ENCODE measurements at places on chromosomes 7 and 10.

- DNase-seq = peak; percentile 74
These were observed 168.2 kb downstream of the NRF1 start for GRCh38 chr7:129779602-129780256.

DNA sequence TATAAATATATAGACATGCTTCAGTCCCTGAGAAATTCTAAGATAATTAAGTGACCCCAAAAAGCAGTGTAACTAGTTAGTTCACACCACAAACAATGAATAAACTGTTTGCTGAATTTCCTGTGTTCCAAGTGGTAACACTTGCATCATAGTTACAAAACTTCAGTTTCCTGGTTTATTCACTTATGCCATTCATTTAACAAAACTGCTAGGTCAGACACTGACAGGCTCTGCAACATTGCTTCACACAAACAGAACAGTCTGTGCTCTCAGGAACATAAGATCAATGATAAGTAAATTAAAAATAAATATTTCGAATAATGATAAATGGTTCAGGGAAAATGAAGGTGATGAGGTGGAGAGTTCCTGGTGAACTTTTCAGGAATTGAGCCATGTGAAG is 133.3 kb upstream of the NAMPT start:
- no peak for DNase-seq

GRCh38 chr7:22732556-22733126 is 5.6 kb downstream of the IL6 start:
- DNase-seq = no peak

DNA sequence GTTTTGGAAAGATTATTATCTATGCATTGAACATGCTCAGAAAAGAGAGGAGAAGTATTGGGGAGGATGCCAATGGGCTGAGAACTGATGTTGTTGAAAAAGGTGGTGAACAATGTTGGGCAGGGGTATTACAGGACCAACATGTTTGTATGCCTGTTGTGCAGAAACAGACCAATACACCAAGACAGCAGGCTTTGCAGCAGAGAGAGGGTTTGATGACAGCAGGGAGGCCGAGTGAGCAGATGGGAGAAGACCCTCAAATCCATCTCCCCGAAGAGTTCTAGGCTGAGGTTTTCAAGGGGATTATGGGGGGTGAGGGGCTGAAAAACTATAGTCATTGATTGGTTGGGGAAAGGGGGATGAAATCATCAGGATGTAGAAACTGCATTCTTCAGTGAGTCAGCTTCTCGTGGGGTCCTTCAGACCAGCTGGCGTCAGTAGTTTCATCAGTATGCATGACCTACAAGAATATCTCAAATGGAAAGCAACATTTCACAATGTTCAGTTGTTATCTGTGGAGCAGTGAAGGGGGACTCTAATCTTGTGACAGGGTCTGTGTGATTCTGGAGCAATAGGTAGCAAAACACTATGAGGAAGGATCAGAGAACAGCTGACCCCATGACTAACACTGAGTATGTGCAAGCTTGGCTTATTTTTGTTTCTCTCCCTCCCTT is 167.8 kb downstream of the BAMBI start:
- DNase-seq = no peak

DNA sequence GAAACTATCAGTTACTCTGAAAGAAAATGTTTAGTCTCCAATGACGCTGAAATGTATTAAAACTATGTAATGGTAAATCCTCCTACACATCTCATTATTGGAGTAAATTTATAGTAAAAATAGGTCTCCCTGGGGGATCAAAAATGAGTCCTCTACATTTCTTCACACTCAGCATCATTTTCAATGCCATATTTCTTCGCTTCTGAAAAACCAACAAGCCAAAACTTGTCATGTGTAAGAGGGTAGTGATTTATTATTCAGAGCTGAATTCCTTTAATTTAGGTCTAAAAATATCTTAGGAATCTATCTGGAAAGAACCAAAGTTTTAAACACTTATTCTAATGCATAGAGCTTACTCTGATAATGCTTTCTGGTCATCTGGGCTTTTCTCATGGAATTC is 3.0 kb downstream of the PDK4 start:
- no peak for DNase-seq

DNA sequence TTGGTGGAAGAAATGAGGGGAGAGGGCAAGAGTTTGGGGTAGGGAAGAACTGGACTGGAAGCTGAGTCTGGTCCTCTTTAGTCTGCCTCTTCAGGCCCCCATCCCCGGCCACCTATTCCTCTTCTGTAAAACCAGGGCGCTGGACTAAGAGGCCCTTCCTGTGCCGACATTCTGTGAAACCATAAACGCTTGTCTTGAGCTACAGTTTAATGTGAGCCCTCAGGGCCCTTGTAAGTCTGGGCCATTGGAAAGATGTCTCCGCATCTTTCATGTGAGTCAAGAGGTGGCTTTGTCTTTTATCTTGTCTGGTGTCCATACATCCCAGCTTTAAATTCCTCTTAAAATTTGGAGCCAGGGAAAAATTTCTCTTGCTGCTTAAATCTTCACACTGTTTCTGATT is 90.6 kb downstream of the PLCE1 start:
- DNase-seq = no peak

GRCh38 chr7:96179837-96180236 is 142.1 kb downstream of the SLC25A13 start:
- no peak for DNase-seq

DNA sequence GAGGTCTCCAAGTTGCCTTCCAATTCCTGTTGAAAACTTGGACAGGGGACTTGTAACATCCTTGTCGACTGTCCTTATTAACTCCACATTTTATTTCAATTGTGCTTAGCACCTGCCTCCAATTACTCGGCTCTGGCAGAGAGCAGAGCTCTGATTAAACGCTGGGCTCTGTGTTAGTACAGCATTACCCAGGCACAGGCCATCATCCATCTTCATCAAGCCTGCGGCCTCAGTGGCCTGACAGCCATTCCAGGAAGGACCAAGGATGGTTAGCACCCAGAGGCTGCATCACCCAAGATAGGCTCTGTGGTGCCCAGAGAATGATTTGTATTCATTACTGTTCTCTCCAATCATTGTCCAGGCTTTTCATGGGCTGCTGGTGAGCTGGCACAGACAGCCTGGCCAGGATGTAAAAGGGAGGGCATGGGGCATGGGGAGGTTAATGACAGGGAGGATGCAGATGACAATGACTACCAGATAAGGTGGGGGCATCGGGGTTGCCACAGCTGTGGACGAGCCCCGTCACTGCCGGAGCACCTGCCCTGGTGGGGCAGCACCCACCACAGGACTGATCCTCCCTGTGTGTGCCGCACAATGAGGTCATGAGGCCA is 123.3 kb downstream of the PTPN20 start:
- DNase-seq = no peak

DNA sequence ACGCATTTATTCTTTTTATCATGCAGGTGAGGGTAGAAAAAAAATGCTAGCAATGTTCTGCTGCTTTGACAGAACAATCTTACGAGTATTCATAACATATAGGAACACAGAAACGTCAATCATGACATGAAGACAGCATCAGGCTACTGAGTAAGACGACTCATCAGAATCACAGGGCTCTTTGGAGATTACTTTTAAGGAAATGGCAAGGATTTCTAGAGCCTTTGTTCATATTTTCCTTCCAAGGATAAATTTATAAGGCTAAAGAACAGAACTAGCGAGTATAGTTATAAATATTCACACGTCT is 39.8 kb upstream of the DNAJC1 start:
- no peak for DNase-seq

GRCh38 chr7:155268921-155269650 is 28.6 kb upstream of the INSIG1 start:
- no peak for DNase-seq

DNA sequence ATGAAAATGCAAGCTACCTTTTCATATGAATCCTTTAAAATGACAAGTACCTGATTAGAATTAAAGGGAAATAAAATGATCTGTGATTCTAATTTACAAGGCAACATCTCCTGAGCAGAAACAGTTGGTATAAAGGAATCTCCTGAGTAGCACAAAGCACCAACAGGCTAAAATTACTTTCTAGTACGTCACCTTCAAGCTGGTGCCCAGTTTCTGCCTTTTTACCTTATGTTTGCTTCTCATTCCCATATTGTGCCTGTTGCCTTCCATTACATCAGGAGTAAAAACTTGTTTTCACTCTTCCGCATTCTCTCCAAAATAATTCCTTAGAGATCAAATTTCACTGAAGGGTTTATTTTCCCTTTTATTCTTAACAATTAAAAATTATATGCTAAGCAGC is 587.1 kb upstream of the KCND2 start:
- no peak for DNase-seq

GRCh38 chr7:11726001-11726793 is 105.8 kb downstream of the THSD7A start:
- DNase-seq = no peak

GRCh38 chr10:80917636-80918035 is 379.9 kb downstream of the SH2D4B start:
- DNase-seq = no peak

- no peak for DNase-seq
These were observed 398.8 kb upstream of the NFE2L3 start for GRCh38 chr7:25752967-25753791.

GRCh38 chr10:90175161-90175681 is 473.8 kb downstream of the KIF20B start:
- no peak for DNase-seq

DNA sequence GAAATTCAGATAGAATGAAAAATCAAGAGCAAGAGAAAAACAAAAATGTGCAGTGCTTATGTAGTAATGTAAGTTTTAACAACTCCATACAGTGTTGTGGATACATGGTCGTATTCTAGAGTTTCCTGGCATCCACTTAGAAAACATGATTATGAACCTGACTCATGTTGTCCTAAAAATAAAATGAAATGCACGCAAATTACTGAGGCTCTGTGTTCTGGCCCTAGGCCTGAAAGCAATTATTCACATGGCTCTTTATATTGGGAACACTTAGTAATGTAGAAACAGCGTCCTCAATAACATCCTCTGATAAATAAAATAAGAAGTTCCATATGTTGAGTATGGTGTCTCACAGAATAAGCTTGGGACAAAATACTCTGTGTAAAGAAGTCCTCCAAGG is 200.2 kb upstream of the SEMA3E start:
- DNase-seq = no peak

DNA sequence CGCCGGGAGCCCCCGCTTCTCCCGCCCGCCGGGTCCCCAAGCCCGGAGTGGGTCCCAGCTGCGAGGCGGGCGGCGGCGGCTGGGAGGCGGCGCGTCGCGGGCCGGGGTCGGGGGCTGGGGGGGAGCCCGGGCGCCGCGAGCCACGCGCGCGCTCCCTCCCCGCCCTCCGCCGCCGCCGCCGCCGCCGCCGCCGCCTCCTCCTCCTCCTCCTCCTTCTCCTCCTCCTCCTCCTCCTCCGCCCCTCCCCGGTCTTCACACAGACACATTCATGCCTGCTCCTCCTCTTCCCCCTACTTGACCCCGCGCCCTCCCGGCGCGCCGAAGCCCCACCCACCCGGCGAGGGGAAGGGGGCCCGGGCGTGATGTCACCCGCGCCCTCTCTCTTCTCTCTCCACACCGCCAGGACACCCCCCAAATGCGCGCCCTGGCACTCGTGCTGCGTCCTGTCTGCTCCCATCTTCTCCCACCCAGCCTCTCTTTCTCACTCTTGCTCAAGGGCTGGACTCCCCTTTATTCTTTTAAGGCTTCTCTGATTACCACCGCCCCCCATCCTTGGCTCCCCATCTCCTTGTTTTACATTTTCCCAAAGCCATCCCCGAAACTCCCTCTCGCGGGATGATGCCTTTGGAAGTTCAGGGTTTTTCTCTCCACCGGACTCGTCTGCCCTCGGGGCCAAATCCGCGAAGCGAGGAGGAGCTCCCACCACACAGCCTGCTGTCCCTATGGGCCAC is 967 bp upstream of the GLI3 start:
- DNase-seq = peak; percentile 19

GRCh38 chr10:35927990-35928488 is 285.9 kb upstream of the FZD8 start:
- no peak for DNase-seq

- DNase-seq = no peak
These were observed 144.0 kb upstream of the PPP1R3A start for GRCh38 chr7:114062810-114063209.

- DNase-seq = no peak
These were observed 12.3 kb downstream of the CAV2 start for GRCh38 chr7:116511552-116512519.

DNA sequence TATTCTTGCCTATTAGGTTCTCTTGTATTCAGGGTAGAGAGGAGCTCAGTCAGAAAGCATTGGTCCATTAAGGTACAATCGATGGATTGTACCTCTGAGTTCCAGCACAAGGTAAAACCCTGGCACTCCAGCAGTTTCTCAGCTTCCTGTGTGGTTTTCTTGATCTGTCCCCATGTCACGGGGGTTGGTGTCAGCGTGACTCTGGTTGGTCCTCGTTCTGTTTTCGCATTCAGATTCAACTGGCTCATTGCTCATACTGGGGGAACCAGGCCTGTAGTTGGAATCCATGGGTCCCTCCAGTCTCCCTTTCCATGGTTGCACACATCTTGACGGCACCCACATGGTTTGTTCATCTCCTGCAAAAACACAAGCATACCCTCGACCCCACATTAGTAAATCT is 32.7 kb upstream of the RASGEF1A start:
- no peak for DNase-seq

GRCh38 chr7:151437159-151437553 is 2.8 kb downstream of the CRYGN start:
- DNase-seq = no peak

DNA sequence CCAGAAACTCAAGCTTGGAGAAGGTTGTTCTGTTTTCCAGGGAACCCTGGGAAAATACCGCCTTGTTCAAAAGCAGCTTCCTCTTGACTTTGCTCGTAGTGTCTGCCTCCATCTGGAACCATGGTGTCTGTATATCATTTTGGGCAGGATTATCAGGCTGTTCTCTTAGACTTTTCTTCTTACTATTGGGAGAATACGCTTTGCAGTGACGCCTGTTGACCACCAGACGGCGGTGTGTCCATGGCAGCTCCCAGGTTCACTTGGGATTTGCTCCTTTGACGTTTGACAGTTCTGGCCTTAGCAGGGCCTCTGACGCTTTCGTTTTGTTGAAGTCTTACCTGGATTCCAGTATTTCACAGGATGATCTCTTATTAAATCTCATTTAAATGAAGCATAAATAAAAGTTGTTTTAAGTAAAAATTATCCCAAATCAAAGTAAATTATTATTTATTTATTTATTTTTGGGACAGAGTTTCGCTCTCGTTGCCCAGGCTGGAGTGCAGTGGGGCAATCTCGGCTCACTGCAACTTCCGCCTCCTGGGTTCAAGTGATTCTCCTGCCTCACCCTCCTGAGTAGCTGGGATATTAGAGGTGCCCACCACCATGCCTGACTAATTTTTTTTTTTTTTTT is 41.8 kb upstream of the GJD4 start:
- peak; percentile 71 for DNase-seq

DNA sequence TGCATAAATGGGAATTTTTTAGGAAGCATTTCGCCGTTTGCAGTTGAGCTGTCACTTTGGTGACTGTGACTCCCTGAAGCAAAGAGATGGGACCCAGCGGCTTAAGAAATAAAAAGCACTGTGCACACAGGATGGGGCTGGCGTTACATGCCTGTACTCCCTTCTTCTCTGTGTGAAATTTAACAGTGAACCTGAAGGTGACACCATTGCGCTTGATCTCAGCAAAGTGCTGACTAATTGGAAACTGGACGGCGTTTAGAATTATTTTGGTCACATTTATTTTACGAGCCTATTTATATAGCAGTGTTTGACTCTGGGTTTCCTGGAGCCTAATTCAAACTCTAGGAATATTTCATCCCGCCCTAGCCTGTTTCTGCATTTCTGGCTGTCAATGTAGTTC is 146.2 kb downstream of the PAXIP1 start:
- DNase-seq = no peak
